ENCODE measurements at places on chromosomes 11 and 22. TPM values are rescaled to one million over a fixed set of nuclear protein-coding genes. Genes with fewer than 3 reads are reported as not detected.

DNA sequence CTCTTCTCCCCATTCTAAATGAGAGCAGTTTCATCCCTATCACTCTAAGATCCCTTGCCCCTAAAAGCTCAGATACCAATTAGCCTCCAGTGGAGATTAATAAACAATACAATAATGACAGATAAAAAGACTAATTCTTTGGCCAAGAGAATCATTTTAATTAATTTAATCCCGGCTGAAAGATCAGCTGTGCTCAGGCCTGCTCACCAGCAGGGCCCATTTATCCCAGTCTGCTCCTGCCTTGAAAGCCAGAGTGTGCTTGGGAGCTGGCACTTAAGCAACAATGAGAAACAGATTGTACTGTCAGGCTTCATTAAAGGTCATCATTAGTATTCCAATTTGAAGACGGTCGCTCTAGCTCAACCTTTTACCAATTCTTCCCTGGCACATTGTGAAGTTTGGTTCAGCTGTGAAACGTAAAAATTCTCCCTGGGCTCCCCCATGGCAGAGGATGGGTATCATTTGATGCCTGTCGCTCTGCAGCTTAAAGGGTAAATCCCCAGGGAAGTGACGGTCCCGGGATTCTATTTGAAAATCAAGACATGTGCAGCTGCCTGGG, 36.1 kb upstream of the HTATIP2 start:
- DNase-seq = no peak

DNA sequence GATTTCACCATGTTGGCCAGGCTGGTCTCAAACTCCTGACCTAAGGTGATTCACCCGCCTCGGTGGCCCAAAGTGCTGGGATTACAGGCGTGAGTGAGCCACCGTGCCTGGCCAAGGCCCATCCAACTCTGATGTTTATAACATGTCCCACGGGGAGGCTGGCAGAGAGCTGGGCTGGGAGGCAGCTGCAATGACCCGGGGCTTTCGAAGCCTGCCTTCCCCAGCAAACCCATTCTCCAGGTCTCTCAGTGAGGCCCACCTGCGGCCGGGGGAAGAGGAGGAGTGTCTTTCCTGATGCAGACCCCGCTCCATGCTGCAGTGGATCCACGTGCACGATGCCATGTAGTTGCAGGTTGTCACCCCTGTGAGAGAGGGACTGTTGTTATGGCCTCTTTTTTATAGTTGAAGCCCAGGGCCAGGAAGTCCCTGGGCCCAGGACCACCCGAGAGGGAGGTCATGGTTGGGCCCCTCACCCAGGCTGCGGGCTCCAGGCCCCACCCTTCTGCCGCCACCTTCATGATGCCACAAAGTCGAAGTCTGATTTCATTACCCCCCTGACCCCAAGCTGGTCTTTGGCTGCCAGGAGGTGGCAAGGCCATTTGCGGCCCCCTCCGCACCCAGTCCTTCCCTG, 38.3 kb downstream of the KCNJ4 start:
- no peak for DNase-seq

ZBTB44 gene
- 25.4 TPM for total RNA-seq

BACE1-AS gene
- 1.8 TPM for total RNA-seq

DNA sequence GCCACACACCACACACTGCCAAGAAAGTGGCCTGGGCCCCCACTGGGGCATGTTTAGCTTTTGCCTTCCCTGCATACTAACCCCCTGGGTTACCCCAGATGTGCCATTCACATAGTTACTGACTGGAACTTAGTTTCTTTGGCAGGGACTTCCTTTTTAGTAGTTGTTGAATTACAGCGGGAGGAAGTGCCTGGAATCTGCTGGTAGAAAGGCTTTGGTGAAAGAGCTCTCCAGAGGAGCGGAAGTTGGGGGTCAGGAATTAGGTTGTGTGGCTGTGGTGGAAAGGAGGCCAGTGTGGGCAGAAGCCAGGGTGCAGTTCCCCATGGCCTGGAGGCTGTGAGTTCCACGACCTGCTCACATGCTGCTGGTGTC, 69.0 kb downstream of the MED15 start:
- no peak for DNase-seq

- DNase-seq = no peak
These were observed 2.0 kb downstream of the FIBIN start for GRCh38 chr11:26995701-26996460.

TALDO1 gene
- 278 TPM for total RNA-seq

DNA sequence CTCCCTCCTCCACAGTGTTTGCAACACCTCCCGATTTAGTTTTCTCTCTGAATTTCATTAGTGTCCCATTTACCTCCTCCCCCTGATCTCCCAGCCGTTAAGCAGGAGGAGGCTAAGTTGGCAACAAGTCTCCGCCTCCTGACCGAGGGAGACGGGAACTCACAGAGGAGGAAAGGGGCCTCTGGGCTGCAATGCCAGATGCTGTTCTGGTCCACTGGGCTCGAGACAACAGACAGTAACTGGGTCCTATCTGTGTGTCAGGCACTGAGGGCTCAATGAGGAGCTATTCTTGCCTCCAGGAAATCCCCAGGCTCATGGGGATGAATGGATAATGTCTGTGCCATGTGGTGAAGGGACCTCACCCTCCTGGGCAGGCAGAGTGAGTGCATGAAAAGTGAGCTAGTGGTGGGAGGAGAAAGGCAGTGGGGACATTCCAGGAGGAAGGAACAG, 228.1 kb downstream of the TENM4 start:
- DNase-seq = no peak

GRCh38 chr22:33002035-33002434, 56.1 kb downstream of the SYN3 start:
- DNase-seq = no peak

- DNase-seq = no peak
These were observed 65.3 kb downstream of the PRDM11 start for GRCh38 chr11:45211732-45212131.

- no peak for DNase-seq
These were observed 130.5 kb upstream of the C11orf58 start for GRCh38 chr11:16607675-16608644.

DNA sequence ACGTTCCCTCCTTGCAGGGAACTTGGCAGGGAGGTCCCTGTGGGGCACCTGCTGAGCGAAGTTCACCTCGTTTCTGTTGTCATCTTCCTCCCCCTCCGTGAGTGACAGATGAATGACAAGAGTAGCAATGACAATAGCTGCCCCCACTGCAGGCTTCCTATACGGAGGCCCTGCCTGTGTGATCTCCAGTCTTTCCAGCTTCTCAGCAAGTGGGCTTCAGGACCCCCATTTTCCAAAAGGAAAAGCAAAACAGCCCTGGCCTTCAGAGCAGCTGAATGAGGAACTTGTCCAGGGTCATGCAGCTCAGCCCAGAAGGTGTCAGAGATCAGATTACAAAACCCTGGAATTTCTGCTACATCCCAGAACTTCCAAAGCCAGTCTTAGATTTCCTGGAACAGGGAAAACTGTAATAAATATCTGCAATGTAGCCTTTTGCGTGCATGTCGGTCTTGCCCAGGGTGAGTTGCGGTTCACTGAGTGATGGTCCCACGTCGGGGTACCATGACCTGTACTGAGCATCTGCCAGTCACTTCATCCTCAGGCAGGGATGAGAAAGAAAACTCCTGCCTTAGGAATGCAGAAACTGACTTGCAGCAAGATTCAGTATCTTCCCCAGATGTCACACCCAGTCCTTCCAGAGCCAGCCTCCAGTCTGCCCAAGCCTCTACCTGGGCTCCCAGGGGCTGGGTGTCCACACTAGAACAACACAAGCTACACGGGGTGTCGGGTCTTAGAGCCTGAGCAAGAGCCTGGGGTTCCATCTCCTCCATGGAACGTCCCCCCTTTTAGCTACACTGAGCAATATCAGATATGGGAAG, 1457.0 kb downstream of the BRD1 start:
- DNase-seq = no peak

- no peak for DNase-seq
These were observed 70.2 kb downstream of the CTTN start for GRCh38 chr11:70468256-70469195.

DNA sequence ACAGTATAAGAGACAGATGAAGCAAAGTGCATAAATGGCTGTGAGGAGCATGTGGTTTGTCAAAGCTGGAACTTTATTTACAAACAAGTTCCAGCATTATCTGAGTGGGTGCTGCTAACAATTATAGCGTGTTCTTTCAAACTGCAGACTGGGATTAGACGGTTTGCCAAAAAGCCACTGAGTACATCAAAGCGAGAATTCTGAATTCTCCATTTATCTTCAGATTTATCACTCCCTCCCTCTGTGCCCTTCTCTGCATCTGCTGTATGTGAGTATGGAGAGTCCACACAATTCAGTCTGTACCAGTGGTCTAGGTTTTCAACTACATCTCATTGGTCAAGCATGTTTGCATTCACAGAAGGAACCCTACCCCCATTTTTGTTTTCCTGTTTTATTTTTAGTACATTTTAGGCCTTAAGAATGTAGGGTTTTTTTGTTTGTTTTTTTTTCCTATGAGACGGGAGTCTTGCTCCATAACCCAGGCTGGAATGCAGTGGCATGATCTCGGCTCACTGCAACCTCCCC, 18.1 kb upstream of the INCENP start:
- DNase-seq = no peak

DNA sequence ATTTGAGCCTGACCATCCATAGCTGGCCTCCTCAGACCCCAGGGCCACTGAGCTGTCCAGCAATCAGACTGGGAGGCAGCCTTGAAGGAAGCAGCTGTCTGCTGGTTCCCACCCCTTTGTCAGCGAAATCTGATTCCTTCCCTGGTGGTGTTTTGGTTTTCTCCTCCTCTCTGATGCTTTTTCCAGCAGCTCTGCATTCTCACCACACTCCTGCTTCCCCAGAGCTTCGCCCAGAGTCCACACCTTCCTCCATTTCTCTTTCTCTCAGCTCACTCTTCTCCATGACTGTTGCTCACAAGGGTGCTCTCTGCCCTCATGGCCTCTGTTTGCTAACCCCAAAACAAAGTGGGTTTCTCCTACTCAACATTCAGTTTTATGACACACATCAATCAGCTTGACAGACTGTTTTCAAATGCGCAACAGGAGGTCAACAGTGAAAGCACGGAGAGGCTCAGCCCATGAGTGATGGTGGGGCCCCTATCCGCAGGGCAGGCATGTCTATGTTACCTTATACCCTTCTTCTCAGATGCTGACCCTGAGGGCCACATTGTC, 130.6 kb upstream of the MTNR1B start:
- DNase-seq = no peak

SCN2B gene
- total RNA-seq = not detected

DNA sequence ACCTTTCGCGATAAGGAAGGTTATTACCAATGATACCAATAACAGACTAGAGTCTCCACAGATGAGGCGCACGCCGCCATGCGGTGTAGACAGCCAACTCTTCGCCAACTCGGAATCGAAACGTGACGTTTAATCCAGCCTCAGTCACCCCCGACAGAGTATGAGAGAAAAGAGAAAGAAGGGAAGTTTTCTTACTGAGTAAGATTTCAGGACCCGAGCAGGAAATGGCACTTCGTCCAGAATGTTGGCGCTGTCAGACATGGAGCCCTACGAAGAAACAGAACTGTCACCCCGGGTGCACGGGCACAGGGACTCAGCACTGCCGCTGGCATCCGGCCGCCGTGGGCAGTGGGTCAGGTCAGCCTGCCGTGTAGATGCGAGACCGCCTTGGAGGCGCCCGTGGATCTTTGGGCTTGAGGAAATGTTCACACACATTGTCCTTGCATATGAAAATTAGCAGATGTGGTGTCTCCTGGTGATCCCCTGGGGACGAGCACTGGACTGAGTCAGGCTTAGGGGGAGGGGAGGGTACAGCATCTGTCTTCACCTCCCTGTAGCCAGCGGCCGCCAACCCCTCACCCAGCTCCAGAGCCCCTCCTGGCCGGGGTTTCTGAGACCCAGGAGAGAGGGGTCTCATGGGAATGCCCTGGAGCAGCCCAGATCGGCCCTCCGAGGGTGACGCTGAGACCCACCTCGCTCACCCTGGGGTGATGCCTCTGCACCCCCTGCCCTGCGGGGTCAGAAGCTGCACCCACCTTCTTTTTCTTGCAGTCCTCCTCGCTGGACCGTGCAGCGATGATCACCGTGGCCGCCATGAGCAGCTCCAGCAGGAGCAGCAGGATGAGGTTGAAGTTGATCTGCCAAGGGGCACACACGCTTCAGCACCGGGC, 8.3 kb downstream of the MLC1 start:
- no peak for DNase-seq

All from pulmonary artery endothelial cell (primary cell).